ENCODE measurements at places on chromosomes 16 and 17.

DNA sequence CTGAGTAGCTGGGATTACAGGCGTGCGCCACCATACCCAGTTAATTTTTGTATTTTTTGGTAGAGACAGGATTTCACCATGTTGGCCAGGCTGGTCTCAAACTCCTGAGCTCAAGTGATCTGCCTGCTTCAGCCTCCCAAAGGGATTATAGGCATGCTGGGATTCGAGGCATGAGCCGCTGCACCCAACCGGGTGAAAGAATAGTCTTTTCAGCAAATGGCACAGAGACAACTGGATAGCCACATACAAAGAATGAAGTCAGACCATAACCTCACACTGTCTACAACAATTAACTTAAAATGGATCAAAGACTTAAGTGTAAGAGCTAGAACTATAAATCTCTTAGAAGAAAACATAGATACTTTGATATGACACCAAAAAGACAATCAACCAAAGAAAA, 67.6 kb downstream of the TBC1D16 start:
- DNase-seq: no peak

GRCh38 chr17:67438667-67439066, 61.6 kb downstream of the PITPNC1 start:
- DNase-seq: no peak

DNA sequence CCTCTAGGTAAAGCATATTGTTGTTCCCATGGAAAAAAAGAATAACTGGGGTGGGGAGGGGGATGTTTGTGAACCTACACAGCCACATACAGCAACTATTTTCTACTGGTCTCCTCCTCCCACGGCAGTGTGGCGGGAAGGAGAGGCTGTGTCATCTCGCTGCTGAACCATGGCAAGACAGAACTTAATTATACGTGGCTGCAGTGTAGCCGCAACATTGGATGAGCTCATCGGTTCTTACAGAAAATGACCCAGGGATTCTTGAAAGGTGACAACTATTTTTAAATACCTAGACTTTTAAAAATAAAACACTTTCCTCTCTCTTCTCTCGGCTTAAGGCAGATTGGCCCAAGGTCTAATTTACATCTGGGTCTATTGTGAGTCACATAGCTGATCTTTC, 19.8 kb upstream of the TEKT3 start:
- DNase-seq: no peak

DNA sequence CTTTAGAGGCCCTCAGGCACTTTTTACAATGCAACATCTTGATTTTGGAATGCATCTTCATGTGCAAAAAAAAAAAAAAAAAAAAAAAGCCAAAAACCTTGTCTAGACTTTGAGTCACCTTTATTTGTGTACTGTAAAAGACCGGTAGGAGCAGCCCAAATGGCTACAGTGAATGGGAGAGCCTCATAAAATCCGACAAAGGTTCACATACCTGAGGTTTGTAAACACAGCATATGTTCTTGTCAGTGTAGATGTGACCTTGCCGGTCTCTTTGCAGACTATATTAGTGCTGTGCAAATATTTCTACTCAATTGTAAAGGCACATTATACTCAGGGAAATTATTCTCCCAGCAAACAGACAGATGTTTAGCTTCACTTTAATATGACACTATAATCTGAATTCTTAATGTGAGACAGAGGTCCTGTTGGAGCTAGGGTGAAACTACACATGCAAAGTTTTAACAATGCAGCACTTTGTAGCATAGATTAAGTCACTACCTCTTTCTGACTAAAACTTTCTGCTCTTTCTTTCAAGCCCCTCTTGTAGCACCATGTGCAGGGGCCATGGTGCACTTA, 211.3 kb downstream of the CA10 start:
- no peak for DNase-seq

- peak; percentile 48 for DNase-seq
Measured at GRCh38 chr17:17749921-17750320, 68.7 kb downstream of the RAI1 start.

DNA sequence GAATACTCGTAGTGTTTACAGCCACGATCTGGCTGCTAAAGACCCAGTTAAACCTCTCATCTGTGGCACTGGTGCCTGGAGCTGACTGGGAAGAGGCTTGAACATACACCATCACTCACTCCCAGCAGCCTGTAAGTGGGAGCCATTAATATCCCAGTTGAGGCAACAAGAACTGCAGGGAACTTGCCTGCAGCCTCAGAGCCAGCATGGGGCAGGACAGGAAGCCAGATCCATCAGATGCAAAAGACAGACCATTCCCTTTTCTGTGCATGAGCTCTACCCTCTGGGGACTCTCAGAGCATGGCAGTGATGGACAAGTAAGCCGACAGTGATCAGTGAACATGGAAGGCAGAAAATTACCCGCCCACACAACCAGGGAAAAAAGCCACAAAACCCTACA, 91.8 kb downstream of the TMEM132E start:
- DNase-seq: no peak

GRCh38 chr17:60079401-60080243, 901 bp upstream of the HEATR6 start:
- DNase-seq: peak; percentile 30

Measured in AG20443 (cell line).